Brain microvascular endothelial cell (primary cell): ENCODE measurements at places on chromosomes 12 and 14.
A peak's percentile ranks its signal among the peaks of the same experiment; 100 is the strongest.

DNA sequence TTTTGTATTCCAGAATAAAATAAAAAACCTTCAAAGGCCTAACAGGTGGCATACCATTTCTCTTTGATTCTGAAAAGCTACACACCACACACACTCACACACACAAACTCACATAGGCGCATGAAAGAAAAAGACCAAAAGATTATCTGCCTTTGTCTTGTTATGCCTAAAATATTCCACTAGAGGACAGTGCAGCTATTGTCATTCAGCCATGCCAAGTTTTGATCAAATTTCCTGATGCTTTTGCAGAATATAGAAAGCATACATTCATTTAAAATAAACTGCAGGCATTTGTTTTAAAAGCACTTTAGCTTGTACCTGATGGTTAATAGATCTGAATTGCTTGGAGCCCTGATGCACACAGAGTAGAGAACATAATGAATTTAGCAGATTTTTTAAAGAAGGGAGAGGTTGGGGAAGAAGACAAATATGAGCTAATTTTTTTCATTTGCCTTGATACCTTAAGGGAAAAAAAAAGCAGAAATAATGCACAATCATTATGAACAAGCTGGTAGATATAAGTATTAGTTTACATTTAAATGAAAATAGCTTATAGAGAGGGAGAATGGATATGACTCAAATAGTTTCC, 1766.9 kb upstream of the SEL1L start:
- peak; percentile 21 for DNase-seq

DNA sequence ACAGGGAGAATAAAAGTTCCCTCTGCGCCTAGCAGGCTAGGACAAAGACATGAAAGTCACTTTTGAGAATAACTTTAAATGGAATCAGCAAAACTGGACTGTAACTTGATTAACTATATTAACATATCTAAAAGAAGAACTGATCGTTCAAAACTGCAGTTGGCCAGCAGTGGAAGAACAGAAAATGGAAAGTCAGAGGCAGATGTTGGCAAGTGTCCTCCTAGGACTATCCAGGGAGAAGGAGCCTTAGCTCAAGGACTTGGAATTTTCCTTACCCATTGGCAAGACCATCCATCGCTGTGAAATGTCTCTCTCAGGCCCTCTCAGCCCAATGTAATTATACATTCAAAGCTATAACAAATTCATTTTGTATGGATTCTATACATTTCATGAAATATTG, 419.7 kb downstream of the ATP23 start:
- DNase-seq = no peak

DNA sequence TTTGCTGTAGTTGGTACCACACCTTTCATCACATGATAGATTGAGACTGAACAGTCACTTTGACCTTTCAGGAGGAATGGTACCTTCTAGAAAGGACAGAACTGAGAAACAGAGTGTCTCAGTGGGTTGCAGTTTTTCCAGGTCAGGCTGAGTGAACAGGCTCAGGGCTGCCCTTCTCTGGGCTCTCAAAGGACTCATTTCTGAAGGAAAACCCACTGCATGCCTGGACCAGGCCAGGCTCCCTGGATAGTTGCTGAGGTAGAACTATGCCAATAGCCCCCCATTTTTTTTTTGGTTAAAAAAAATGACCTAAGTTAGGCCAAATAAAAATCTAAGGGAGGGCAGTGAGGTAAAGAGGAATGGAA, 148.1 kb upstream of the EGLN3 start:
- DNase-seq = no peak

DNA sequence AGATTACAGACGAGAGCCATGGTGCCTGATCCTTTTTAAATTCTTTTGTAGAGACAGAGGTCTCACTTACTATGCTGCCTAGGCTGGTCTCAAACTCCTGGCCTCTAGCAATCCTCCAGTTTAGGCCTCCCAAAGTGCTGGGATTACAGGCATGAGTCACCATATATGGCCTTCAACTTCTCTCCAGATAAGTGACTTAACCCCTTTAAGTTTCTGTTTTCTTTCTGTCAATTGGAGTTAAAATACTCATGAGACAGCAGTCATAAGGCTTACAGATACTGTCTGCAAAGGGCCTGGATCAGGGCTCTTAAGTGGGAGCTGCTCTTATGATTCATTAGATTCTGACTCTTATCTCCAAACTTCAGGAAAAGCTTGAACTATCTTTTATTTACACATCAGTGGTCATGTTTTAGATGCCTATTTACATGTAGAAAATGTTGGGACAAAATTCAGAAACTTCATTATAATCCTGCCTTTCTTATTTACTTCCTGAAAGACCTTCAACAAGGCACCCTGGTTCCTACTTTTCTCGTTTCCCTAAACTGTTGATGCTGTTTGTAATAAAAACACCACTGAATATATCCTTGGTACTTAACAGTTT, 271.5 kb upstream of the TBX3 start:
- DNase-seq = peak; percentile 7

DNA sequence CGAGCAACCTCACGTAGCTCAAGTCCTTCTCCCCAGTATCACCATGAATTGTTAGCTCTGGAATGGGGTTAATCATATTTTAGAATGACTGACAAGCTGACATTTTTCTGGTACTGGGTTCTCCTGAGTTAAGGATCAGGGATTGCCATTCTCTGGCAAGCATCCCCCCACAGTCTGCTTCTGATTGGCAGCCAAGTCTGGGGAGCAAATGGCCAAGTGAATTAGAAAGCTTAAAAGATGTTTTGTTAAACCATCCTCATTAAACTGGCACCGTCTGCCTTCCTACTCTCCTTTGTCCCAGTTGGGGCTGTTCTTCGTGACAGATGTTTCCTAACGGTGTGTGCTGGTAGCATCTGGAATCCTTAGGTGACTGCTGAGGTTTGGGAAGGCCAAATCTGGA, 17.2 kb upstream of the CISTR start:
- no peak for DNase-seq

GRCh38 chr12:11777962-11778361, 128.5 kb downstream of the ETV6 start:
- DNase-seq = no peak

- no peak for DNase-seq
Measured at GRCh38 chr12:100753837-100754236, 40.7 kb upstream of the ANO4 start.

DNA sequence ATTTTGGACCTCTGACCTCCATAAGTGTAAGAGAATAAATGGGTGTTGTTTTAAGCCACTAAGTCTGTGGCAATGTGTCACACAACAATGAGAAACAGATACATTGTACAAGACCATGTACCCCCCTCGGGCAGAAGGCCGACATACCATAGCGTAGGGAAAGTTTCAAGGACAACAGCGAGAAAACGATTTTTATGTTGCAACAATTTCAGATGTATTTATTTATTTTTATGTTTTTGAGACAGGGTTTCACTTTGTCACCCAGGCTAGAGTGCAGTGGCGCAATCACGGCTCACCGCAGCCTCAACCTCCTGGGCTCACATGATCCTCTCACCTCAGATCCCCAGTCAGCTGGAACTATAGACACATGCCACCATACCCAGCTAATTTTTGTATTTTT, 136.4 kb upstream of the NCOR2 start:
- DNase-seq = no peak

GRCh38 chr14:93276031-93276716, 56.7 kb downstream of the BTBD7 start:
- no peak for DNase-seq

DNA sequence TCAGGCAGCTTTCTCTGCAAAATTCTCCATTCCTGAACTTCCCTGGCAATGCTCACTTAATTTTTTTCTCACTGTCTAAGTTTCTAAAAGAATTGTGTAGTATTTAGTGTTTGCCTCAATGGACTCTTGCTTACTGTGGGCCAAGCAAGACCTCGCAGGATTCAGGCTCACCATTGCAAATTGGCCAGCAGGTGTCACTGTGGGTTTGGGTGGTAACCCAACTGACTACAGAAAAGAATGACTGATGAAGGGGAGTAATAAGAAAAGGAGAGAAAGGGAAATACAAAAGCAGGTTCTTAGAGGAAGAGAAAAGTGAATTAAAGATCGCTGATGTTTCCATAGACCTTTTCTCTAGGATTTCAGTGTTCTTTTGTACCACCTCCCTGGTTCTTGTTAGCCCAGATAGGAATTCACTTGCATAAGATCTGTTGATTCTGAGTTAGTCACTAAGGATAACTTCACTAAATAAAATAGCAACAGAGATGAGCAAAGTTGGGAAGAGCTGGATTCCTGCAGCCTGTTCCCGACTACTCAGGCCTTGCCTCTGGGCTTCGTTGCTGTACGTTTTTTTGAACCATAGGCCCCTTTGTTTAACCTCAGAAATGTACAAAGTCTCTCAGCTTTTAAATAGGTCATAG, 386.5 kb upstream of the DDHD1 start:
- peak; percentile 81 for DNase-seq

- no peak for DNase-seq
Measured at GRCh38 chr12:58363971-58364370, 422.6 kb downstream of the ATP23 start.

- peak; percentile 90 for DNase-seq
Measured at GRCh38 chr14:68476212-68477109, 316.4 kb downstream of the ZFP36L1 start.

- peak; percentile 64 for DNase-seq
Measured at GRCh38 chr14:96762650-96763049, 34.5 kb upstream of the VRK1 start.

DNA sequence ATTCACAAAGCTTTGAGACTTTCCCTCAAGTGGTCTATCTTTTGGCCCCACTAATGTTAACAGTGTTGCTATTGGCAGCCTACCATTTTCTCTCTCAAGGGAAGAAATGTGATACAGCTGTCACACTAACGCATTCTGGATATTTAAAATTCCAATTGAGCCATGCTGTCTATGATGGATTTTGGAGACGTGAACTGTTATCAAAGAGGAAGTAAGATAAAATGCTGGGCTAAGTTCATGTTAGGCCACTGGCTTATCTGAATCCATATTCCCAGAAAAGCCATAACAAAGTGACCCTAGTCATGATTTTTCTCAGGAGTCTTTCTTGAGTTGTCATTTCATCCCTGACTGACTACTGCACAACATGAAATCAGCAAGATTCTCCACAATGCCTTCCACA, 200.2 kb downstream of the PHLDA1 start:
- DNase-seq = peak; percentile 68

DNA sequence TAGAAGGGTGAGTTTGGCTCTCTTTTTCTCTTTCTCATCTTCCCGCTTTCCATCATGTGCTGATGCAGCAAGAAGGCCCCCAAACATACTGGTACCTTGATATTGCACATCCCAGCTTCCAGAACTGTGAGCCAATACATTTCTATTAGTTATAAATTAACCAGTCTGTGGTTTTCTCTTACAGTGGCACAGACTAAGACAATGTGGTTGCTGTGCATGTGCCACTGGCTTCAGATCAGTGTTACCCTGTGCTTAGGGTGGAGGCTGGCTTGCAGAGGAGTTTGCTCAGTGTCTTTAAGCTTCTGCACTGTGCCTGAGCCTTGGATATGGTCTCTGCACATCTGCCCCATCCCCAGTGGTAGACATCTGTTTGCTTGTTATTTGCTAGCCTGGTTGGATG, 5.5 kb downstream of the IFI27L2 start:
- no peak for DNase-seq

DNA sequence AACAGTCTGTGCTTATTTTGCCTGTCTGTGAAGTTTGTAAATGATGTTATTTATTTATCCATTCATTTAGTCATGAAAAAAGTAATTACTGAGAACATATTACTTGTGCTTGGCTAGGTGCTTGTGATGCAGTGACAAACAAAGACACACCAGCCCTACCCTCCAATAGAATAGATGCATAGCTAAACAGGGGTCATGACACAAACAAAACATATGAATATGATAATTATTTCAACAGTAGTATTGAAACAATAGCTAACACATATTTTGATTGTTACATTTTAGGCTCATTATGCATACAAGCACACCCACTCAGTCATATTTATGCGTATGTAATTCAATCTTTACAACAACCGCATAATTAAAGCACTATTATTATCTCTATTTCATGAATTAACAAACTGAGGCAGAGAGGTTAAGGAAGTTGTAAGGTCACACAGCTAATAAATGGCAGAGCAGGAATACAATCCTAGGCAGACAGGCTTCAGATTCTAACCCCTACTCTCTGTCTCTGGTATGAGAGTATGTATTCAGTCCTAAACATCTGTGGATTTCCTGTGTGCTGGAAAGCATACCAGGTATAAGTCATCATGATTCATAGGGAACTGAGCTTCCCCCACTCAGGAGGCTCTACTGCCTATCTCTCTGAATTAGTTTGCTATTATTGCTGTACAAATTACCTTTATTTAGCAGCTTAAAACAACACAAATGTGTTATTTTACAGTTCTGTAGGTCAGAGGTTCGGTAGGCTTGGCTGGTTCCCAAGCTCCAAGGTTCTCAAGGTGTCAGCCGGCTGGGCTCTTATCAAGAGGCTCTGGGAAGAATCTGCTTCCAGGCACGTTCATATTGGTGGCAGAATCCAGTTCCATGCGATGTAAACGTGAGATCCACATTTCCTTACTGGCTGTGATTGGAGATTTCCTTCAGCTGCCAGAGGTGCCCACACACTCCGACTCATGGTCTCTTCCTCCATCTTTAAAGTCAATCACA, 509.4 kb downstream of the GALC start:
- peak; percentile 1 for DNase-seq

DNA sequence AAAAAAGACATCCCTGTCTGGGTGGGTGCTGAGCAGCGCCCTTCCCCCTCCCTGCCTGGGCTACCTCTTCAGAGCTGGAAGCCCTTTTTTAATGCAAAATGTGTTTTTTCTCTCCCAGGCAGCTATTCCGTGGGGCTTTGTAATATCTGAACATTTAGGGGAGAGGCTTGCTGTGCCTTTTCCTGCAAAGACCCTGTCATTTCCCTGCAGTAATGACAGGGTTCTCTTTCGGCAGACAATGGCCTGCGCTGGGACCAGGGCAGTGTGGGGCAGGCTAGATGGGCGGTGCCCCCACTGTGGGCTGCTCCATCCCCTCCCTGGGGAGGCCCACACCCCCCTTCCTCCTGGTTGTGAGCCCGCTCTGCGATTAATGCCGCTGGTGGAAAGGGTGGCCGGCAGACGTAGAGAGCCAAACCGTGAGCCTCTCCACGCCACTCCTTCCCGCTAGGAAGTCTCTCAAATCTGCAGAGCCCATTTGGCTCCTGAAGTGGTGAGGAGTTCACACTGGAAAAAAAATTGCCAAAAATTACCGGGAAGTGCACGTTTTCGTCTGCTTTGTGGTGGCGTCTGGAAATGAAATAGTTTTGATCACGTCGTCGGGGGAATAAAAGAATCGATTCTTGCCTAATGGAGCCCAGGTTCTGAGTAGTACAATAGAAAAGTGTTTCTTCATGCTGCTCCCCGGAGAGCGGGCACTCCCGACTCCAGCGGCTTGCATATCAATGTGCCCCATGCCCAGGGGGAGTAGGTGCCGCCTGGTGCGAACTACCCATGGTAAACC, 31.5 kb downstream of the KIF26A start:
- DNase-seq = no peak

GRCh38 chr12:40691913-40692764, at the start of gene CNTN1:
CNTN1 (plus strand) TSS chr12:40692439.
- peak; percentile 3 for DNase-seq

- no peak for DNase-seq
Measured at GRCh38 chr14:104296388-104297312, 158.3 kb downstream of the KIF26A start.

- peak; percentile 27 for DNase-seq
Measured at GRCh38 chr14:75578786-75579337, 442 bp downstream of the FLVCR2 start.
